ENCODE measurements at places on chromosomes 4 and X. TPM values are rescaled to one million over a fixed set of nuclear protein-coding genes. Genes with fewer than 3 reads are reported as not detected.

TGIF2LX gene
- total RNA-seq, result not detected

CT83 gene
- not detected for total RNA-seq

MAGEC2 gene
- total RNA-seq, result not detected

EGFL6 gene
- total RNA-seq, result 12.6 TPM

PNCK gene
- total RNA-seq, result not detected

NXF2B gene
- not detected for total RNA-seq

FGF13 gene
- not detected for total RNA-seq

TEX11 gene
- not detected for total RNA-seq

C1QTNF7 gene
- total RNA-seq, result not detected

SPARCL1 gene
- total RNA-seq, result not detected

DSPP gene
- total RNA-seq, result not detected

DCAF4L1 gene
- 0.32 TPM for total RNA-seq

GABRG1 gene
- not detected for total RNA-seq

GLRB gene
- total RNA-seq, result not detected

NUDT6 gene
- 1.4 TPM for total RNA-seq

COL25A1 gene
- 0.08 TPM for total RNA-seq

GABRA4 gene
- not detected for total RNA-seq

BEND4 gene
- total RNA-seq, result 0.19 TPM

AKAP4 gene
- total RNA-seq, result not detected

All from naive thymus-derived CD4-positive, alpha-beta T cell (primary cell).